ENCODE measurements at places on chromosomes 1 and 21.

DNA sequence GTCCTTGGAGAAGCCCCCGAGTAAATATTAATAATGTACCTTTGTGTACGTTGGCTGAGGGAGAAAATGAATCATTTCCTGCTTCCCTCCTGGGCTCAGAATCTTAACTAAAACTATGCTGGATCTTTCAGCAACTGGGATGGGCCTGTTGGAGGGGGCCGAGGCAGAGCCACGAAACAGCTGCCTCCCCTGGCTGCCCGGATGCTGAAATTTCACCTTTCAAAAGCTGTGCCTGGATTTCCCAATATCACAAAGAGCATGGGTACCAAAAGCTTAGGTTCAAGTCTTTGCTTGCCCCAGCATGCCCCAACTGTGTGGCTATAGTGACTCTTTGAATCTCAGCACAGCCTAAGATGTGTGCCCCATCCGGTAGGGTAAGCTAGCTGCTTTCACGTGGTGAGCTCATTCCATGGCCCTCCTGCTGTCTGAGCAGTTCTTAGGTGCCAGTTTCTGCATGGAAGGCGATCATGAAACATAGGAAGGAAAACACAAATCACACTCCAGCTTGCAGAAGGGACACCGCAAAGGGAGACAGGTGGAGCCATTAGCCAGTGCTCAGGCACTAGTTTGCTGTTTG lies 473.5 kb downstream of the PTPRU start:
- no peak for DNase-seq

- DNase-seq: no peak
Observed at GRCh38 chr1:98405581-98406074, 255.9 kb upstream of the SNX7 start.

DNA sequence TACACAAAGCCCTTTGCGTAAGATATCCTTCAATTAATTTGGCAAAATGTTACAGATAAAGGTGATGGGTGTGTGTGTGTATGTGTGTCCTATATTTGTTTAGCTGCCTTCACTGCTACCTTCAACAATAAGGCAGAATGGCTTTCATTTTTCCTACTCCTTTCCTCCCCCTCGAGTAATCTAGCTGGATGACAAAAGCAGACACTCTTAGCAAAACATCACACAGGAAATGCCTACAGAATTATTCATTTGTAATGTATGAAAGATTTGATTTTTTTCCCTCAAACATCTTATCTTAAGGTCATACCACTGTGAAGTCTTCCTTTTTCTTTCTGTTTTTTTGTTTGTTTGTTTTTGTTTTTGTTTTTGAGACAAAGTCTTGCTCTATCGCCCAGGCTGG lies 10.6 kb downstream of the PTPN22 start:
- DNase-seq: no peak

DNA sequence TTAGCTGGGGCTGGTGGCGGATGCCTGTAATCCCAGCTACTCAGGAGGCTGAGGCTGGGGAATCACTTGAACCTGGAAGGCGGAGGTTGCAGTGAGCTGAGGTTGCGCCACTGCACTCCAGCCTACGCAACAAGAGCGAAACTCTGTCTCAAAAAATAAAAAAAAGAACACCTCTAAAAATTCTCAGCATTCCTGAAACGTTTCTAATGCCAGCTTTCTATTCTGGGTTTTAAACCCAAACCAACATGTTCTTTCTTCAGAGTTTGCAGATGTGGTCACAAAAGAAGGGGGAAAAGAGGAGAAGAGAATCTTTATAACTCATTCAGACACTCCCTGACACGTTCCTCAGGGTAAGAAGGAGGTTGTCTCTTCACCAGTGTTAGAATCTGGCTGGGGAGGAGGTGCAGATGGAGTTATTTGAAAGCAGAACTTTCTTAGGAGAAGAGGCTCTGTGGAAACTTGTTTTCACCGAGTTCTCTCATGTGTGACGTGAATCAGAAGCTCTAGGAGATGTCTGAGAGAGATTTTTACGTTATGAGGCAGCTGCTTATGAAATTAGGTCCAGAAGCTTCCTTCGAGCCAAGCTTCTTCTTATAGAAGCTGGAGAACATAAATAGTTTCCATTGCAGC lies 17.8 kb upstream of the CNR2 start:
- no peak for DNase-seq

DNA sequence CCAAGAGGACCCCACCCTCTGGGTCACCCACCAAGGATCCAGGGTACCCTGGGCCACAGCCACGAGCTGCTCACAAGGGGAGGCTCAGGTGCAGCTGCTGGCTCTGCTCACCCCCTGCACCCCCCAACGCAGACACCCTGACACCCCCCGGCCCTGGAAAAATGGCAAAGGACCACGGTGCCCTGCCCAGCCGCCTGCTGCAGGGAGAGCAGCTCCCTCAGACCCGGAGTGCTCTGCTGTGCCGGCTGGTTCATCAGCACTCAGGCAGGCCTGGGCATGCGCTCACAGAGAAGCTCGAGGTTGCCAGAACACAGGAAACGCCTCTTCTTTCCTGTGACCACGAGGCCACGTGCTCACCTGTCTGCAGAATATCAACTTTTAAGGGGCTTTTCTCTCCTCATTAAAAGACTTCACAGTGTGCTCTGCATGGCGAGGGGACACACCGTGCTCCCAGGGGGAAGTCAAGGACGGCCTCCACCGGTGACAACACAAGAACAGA lies 4.3 kb upstream of the C1QTNF12 start:
- DNase-seq: no peak

GRCh38 chr1:107526524-107527198 lies 385.8 kb downstream of the NTNG1 start:
- no peak for DNase-seq

GRCh38 chr1:155527677-155528076 lies 34.9 kb downstream of the ASH1L start:
- no peak for DNase-seq

GRCh38 chr1:215601276-215601675 lies 34.2 kb downstream of the KCTD3 start:
- DNase-seq: no peak

DNA sequence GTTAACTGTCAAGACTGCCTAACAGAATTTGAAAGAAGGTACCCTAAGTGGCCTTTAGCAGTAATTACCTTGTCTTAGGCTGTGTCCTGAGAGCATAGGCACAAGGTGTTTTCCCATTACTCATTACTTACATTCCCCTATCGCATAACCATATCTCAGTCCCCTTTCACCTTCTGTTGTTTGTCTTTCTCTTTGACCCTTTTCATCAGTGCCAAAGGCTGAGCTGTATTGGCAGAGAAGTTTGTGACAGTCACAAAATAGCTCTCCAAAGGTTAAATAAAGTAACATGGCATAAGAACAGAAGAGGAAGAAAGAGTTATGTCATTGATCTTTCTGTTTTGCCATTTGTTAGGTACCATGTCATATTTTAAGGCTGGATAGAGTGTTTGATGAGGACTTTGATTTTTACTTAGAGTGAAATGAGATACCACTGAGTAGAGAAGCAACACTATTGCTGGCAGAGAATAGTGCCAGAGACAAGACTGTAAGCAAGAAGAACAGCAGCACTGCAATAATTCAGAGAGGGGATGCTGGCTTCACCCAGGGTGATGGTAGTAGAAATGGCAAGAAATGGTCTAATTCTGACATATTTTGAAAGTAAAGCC lies 497.8 kb downstream of the TTLL7 start:
- no peak for DNase-seq

DNA sequence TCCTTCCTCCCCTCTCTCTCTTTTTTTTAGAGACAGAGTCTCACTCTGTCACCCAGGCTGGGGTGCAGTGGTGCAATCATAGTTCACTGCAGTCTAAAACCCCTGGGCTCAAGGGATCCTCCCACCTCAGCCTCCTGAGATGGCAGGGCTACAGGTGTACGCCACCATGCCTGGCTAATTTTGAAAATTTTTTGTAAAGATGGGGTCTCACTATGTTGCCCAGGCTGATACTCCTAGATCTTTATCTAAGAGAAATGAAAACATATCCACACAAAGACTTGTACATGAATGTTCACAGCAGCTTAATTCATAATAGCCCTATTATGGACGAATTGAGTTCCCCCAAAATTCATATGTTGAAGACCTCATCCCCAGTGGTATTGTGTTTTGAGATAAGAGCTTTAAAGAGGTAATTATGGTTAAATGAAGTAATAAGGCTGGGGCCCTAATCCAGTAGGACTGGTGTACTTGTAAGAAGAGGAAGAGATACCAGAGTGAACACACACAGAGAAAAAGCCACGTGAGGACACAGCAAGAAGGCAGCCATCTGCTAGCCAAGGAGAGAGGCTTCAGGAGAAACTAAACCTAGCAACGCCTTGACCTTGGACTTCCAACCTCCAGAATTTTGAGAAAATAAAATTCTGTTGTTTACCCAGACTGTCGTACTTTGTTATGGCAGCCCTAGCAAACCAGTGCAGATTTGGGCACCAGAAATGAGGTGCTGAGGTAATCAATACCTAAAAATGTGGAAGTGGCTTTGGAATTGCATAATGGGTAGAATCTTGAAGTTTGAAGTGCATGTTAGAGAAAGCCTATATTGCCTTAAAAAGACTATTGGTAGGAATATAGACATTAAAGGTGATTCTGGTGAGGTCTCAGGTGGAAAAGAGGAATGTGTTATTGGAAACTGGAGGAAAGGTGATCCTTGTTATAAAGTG lies 13.2 kb downstream of the IFNLR1 start:
- no peak for DNase-seq

GRCh38 chr1:174968750-174969244 lies 30.9 kb upstream of the CACYBP start:
- DNase-seq: no peak

DNA sequence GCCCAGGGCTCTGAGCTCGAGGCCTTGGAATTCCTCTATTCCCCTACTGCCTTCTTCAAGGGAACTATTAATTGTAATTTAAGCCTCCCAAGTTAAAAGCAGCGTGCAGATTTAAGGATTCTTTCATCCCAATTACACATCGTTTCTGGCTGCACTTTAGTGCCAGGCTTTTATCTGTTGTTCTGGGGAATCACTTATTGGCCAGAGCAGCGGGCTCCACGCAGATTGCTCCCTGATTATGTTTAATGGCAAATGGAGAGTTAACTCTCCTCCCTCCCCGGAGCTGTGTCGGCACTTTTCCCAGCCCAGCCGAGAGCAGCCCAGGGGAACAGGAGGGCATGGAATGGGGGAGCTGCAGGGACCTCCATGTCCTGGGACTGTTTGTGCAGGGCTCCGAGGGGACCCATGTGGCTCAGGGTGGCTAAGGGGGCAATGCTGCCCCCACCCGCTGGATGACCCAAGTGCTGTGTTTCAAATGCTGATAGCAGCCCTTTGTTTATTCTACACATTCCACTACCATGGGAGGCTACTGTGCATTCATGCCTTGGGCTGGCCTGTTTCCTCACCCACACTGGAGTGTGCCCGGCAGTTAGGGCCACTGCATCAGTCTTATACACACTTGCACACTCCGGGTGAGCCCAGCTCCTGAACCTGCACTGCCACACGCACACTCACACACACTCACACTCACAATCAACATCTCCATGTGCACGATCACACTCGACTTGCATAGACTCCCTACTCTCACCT lies 93.3 kb upstream of the POU3F1 start:
- no peak for DNase-seq

GRCh38 chr1:182484067-182484466 lies 34.1 kb downstream of the RGSL1 start:
- no peak for DNase-seq

- no peak for DNase-seq
Observed at GRCh38 chr1:75582725-75583261, 28.1 kb downstream of the SLC44A5 start.

- no peak for DNase-seq
Observed at GRCh38 chr1:182430263-182431068, 19.5 kb upstream of the RGSL1 start.

- no peak for DNase-seq
Observed at GRCh38 chr1:110643879-110644472, 30.8 kb downstream of the KCNA3 start.

DNA sequence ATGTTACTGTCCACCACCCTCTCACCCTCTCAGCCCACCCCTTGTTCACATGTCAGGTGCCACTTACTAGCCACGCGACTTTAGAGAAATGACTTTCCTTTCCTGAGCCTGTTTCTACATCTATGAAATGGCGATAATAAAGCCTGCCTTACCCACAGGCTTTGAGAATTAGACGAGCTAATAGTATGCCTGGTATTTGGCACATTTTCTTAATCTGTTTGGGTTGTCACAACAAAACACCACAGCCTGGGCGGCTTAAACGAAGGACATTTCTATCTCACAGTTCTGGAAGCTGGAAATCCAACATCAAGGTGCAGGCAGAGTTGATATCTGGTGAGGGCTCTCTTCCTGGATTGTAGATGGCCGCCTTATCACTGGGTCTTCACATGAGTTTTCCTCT lies 273.9 kb upstream of the FMN2 start:
- DNase-seq: no peak

GRCh38 chr1:39183503-39184353 lies 20.8 kb upstream of the MACF1 start:
- no peak for DNase-seq

- DNase-seq: no peak
Observed at GRCh38 chr1:35847935-35848565, 35.0 kb upstream of the AGO1 start.

DNA sequence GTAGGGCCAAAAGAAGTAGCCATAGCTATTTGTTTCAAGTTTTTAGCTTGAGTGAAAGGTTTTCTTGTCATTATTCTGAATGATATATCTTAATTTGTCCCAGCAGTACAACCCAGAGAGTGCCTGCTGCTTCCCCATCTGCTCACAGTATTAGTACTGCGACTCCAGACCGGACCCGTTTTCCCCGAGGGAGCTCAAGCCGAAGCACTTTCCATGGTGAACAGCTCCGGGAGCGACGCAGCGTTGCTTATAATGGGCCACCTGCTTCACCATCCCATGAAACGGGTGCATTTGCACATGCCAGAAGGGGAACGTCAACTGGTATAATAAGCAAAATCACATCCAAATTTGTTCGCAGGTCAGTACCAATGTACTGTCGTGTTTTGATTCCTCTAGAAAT lies 37.2 kb upstream of the C1orf115 start:
- DNase-seq: no peak

- DNase-seq: no peak
Observed at GRCh38 chr1:229153955-229154548, 116.9 kb upstream of the RAB4A start.

DNA sequence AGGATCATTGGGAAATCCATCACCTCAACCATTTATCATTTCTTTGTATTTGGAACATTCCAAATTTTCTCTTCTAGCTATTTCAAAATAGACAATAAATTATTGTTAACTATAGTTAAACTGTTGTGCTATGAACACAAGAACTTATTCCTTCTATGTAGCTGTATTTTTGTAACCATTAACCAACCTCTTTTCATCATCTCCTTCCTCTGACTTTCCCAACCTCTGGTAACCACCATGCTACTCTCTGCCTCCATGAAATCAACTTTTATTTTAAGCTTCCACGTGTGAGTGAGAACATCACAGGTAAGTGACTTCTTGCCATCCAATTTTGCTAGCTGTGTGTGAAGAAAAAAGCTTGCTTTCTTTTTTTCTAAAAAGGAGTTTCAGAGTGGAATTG lies 418 bp downstream of the IFI44L start:
- DNase-seq: no peak

Data from posterior cingulate gyrus (tissue), 11 donors.